ENCODE measurements at places on chromosomes 3 and 15.

GRCh38 chr15:95948411-95948810, 382.1 kb upstream of the NR2F2 start:
- DNase-seq = no peak

GRCh38 chr15:30953183-30953582, 38.2 kb downstream of the MTMR10 start:
- no peak for DNase-seq

DNA sequence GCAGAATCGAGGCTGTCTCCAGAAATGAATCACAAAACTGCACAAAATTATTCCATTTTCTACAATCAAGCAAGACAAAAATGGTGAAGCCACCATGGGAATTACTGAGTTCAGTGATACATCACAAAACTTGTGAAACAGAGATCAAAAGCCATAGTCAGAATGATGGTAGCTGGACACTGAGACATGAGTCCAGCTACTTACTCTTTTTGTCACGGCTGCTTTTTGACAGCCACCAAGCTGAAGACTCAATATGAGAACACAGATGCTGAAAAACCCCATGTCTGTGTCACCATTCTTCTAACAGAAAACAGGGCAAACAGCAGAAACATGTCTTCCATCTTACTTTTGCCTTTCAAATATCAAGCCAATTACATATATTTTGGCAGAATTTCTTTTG, 237.6 kb downstream of the LPP start:
- DNase-seq = no peak

DNA sequence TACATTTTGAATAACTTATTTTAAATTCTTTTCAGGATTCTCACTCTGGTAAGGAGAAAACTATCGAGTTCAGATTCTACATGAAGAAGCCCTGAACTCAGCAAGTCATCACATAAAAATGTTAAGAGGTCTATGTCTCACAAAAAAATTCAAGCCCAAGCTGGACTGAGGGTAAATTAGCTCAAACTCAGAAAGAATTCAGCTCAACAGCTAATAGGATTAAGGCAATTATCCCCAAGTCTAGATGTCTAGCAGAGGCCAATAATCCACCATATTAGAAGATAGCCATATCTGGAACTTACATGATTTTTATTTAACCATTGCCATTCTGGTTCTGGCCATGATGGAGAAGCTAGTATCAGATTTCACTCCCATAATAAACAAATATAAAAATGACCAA, 909.7 kb downstream of the PLOD2 start:
- DNase-seq = no peak

DNA sequence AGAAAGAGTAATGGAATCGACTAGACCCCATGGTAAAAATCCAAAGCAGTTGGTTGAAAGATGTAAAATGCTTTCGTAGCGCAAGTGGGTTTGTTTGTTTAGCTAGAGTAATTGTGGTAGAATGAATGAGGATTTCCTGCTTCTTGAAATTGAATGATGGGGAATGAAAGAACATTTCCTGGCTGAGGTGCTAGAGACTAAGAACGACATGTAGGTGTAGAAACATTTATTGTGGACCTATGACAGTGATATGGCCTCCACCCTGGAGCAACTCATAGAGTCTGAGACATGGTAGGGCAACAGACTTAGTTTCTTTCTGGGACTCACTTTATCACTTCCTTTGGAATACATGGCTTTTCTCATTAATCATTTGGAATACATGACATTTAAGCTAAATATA, 467.6 kb upstream of the CFAP20DC start:
- no peak for DNase-seq
